ENCODE measurements at places on chromosomes 6 and 20.

DNA sequence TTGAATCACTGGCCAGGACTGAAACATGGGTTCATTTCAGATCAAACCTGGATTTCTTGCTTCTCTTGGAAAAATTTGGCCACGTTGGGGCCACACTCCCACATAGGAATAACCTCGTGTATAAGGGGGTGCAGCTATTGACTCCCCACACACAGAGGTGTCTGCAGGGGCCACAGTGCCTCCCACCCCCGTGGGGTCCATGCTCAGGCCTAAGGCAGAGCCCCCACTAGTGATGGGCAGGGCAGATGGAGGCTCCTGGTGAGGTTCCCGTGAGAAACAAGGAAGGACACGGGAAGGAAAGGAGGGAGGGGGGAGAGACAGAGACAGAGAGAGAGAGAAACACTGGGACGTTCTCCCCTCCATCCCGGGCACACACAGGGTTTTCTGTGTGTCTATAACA, 230.5 kb downstream of the ERMARD start:
- no peak for DNase-seq

- DNase-seq, result no peak
These were observed 12.8 kb downstream of the RGS17 start for GRCh38 chr6:153117986-153118879.

DNA sequence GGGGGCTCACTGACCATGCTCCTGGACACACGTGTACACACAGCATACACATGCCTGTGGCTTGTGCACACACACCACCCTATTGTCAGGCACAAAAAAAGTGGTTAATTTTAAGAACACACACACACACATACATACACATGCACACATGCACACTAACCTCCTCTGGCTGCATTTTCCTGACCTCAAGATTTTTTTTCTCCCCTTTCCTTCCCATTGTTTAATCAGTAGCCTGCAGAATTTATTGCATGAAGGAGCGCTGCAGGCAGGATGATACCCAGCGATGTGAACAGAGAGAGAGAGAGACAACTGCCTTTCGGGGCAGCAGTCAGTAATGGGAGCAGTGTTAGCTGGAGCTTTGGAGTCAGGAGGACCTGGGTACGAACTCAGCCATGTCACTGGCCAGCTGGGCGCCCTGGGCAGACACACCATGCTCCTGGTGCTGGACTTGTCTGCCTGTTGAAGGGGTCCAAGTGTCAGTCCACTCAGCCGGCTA, 990 bp upstream of the TRAF3IP2 start:
- DNase-seq, result no peak

DNA sequence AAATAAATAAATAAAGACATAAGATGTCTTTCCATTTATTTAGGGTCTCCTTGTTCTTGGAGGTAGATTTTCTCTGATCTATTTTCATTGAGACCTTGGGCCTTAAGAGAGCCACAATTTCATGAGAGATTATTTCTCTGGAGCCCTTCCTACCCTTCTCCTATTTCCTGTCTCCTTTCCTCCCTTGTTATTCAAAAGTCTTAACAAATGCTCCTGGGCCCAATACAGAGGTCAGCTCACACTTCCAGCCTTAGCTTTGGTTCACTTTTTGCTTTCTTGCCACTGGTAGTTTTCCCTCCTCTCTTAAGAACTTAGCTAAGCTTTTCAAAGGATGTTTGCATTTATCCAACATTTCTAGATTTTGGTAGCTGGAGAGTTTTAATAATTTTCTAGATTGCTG, 44.0 kb downstream of the PTPRA start:
- no peak for DNase-seq

- DNase-seq, result peak; percentile 69
These were observed 10.7 kb downstream of the PKIB start for GRCh38 chr6:122620902-122621301.

DNA sequence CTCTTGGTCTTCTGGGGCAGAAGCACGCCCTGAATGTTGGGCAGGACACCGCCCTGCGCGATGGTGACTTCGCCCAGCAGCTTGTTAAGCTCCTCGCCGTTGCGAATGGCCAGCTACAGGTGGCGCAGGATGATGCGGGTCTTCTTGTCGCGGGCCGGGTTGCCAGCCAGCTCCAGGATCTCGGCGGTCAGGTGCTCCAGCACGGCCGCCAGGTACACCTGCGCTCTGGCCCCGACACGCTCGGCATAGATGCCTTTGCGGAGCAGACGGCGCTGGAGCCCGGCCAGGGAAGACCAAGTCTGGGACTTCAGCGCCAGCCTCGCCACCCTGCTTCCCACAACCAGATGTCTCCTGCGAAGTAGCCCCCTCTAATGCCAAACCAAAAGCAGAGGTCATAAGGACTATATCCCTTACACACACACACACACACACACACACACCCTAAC, 8.0 kb upstream of the SLC17A3 start:
- no peak for DNase-seq

DNA sequence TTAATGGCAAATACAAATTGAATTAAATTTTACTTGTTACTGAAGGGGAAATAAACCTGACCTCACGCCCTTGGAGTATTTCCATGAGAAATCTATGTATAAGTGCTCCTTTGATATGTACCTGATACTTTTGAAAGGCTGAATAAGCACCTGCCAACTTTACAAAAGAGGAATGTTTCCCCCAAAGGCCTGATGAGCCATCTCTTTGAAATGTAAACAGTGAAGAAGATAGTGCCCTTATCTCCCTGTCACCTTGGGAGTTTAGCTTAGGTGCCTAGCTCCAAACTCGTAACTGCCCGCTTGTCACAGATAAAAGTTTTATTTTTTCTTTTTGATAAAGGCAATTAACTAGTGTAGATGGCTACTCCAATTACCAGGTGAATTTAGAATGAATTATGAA, 1.1 kb upstream of the ZNF343 start:
- no peak for DNase-seq

GRCh38 chr6:24408719-24409410, 6.1 kb downstream of the MRS2 start:
- no peak for DNase-seq

DNA sequence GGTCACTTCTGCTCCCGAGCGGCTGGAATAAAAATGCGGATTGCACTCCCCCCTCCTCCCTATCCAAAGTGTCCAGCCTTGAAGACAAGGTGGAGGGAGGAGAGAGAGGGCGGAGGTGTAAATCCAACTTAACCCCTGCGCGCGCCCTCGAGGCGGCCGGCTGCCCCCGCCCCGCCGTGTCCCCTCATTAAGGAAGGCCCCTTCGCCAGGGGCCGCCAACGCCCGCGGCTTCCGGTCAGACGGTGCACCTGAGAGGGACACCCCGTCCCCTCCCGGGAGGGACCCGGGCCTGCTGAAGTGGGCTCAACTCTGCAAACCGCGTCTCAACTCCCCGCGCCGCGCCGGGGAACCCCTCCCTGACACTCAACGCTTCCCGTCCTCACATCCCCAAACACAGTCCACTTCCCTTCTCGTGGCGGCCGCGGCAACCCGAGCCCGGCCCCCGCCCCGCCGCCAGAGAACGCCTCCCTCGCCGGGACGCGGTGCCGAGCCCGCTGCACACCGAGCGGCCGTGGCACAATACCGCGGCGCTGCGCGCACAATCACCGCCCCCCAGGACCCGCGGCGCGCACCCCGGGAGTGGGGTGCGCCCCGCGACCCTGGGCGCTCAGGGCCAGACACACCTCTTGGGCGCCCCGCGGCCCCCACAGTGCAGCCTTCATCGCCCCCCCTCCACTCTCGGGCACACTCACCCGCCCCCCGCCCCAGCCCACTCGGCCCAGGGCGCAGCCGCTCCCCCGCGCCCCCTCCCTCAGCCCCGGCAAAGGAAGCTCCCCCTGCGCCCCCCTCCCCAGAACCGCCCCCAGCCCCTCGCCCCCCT, 102.5 kb downstream of the NOL4L start:
- DNase-seq, result no peak

GRCh38 chr20:6122111-6122872, 538 bp downstream of the FERMT1 start:
- DNase-seq, result peak; percentile 16

GRCh38 chr6:33740204-33740608, 6.5 kb downstream of the IP6K3 start:
- DNase-seq, result no peak

DNA sequence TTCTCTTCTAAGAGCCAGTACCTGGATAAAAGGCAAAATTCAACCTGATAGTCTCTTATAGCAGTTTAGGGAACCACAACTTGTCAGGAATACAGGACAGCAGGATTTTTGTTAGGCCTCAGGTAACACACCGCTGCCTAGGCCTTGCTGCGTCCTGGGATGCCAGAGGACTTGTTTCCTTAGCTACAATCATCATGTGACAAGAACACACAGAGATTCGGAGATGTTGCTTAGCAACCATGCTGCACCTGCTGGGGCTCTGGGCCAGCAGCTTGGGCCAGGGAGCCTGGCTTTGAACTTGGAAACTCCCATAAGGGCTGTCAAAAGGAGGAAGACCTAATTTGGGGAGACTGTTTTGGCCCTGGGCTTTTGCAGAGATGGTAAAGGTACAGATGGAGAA, 36.1 kb upstream of the CHD6 start:
- peak; percentile 87 for DNase-seq

DNA sequence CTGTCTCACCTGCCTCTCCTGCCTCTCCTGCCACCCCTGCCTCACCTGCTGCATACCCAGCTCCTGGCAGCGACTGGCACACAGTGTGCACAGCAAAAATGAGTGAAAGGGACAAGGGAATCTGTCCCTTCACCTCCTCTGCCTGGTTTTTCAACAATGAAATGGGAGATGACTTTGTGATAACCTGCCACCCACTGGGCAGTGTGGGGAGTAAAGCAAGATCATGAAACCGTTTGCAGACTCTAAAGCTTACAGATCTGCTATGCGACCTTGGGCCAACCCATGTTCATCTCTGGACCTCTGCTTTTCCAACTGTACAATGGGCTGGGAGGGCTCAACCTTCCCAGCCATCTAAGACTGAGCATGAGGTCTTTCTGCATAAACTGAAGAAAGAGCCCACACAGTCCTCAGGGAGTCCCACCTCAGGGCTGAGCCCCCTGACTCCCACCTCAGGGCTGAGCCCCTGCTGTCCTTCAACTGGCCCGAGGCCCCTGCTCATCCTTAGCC, 81.1 kb downstream of the RIPOR3 start:
- DNase-seq, result no peak
